Mesothelial cell of epicardium (in vitro differentiated cells): ENCODE measurements at places on chromosomes 13 and 19. TPM values are rescaled to one million over a fixed set of nuclear protein-coding genes. Genes with fewer than 3 reads are reported as not detected.

ZSWIM4 gene
- 21.5 to 23.6 TPM (median 22.7 TPM) in 3 replicates for total RNA-seq

LYPD3 gene
- 2.6 to 4.4 TPM (median 3.4 TPM) in 3 replicates for total RNA-seq

MISP gene
- total RNA-seq, result 1.4 to 2.2 TPM (median 1.5 TPM) in 3 replicates

CADM4 gene
- 45.8 to 48.3 TPM (median 47.1 TPM) in 3 replicates for total RNA-seq

CABP5 gene
- total RNA-seq, result not detected in 3 replicates

OPA3 gene
- 11.6 to 13.3 TPM (median 11.8 TPM) in 3 replicates for total RNA-seq

CPB2 gene
- not detected in 3 replicates for total RNA-seq

PSG7 gene
- total RNA-seq, result not detected in 3 replicates

ZNF524 gene
- total RNA-seq, result 5.3 to 7.4 TPM (median 5.7 TPM) in 3 replicates

C1QTNF9B gene
- total RNA-seq, result not detected in 3 replicates

CAMSAP3 gene
- total RNA-seq, result 26.1 to 28.2 TPM (median 26.5 TPM) in 3 replicates

MIA gene
- total RNA-seq, result 1.2 to 2.7 TPM (median 1.4 TPM) in 3 replicates

CEACAM20 gene
- not detected in 3 replicates for total RNA-seq

- no peak for DNase-seq
Observed at GRCh38 chr13:23509781-23510543, 60.2 kb upstream of the TNFRSF19 start.

DNA sequence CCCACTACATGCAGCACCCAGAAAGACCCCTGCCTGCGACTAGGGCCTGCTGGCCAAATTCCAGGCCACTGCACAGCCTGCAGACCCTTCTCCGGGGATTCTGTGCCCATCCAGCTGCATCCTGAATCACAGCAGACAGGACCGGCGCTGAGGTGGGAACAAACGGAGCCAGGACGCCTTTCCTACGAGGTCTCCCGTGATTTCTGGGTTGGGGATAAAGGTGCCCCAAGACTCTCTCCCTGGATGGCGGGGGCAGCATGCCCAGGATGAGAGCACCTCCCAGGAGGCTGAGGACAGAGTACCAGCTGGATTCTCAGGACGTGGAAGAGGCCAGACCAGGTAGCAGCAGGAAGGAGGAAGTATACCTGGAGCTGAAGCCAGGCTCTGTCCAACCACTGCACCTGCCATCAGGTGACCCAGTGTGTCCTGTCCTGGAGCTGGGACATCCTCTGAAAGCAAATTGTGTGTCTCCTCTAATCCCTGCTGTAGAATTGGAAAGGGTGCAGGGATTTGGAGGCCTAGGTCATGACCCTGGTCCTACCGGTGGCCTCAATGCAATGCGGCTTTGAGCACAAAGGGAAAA, 3.4 kb upstream of the FUT5 start:
- no peak for DNase-seq

GRCh38 chr13:74063533-74064100, 70.6 kb downstream of the KLF12 start:
- no peak for DNase-seq

DNA sequence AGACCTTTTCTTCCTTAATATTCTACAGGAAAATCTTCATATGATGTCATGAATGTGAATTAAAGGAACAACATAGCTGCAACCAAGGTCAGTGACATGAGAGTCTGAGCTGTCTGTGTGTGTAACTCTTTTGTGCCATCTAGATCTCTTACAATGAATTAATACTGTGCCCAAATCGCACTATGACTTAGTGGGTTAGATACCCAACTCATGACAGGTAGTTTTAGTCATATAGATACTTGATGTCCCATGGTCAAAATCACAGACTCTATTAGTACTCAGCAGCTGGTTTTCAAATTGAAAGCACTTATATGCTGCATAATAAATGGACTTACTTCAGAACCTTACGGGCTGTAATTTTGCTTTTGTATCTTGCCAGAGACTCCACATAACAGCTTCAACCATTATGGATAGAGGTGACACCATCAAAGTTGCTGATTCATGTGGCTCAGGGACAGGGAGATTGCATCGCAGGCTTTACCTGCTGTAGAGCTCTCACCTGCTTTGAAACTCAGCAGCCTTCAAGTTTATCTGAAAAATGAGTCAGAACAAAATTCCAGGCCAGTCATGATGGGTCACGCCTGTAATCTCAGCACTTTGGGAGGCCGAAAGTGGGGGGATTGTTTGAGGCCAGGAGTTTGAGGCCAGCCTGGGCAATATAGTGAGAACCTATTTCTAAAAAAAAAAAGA, 12.3 kb upstream of the ZNF283 start:
- DNase-seq, result no peak

- DNase-seq, result no peak
Observed at GRCh38 chr13:46951516-46951915, 54.7 kb upstream of the HTR2A start.

DNA sequence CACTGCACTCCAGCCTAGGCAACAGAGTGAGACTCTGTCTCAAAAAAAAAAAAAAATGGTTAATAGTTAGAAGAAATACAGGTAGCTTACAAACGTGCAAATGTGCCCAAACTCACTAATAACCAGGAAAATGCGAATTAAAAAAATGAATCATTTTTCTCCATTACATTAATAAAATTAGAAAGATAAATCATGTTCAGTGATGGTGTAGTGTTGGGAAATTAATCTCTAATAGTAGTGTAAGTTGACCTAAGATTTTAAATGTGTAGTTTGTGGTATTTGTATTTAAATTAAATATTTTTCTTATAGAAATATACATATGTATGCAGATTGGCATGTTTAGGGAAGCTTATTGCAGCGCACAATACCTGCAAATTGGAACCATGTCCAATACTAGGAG, 57.6 kb downstream of the PCCA start:
- no peak for DNase-seq

DNA sequence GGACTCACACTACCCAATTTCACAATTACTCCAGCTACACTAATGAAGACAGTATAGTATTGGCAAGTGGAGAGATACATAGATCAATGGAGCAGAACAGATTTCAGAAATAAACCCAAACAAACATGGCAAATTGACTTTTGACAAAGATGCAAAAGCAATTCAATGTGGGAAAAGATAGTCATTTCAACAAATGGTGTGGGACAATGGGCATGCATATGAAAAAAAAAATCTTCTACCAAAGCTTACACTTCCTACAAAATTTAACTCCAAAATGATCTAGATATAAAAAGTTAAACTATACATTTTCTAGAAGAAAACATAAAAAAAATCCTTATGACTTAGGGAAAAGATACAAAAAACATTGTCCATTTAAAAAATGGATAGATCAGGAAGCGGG, 2.7 kb upstream of the IGFL4 start:
- no peak for DNase-seq

DNA sequence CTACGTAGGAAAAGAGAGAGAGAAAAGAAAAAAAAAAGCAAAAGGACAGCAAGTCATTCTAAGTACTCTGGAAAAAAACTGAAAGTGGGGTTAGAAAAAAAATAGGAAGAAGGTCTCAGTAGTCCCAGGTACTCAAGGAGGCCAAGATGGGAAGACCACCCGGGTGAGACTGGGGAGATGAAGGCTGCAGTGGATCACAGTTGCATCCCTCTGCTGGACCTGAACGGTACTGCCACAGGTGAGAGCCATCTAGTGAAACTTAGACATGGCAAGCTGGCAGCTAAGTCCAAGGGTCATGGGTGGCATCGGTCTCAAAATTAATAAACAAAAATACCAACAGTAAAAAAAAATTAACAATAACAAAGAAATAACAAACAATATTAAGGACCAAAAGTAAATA, 41.0 kb upstream of the ZNF91 start:
- no peak for DNase-seq

DNA sequence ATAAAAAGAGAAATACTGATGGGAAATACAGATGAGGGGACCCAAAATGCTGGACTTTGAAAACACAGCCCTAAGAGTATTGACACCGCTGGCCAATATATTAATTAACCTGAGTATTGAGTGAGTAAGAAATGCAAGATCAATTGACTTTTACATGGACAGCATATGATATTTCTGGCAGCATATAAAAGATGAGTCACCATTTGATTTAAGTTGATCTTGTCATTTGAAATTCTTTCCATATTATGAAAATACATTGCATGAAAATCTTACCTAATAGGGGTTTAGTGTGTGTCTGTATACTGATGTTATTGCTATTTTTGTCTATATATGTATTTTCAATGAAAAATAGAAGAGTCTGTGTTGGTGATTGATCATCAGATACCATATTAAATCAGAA, 619.6 kb downstream of the KCTD12 start:
- DNase-seq, result no peak

- DNase-seq, result no peak
Observed at GRCh38 chr19:57512845-57513244, 13.1 kb downstream of the ZNF773 start.

DNA sequence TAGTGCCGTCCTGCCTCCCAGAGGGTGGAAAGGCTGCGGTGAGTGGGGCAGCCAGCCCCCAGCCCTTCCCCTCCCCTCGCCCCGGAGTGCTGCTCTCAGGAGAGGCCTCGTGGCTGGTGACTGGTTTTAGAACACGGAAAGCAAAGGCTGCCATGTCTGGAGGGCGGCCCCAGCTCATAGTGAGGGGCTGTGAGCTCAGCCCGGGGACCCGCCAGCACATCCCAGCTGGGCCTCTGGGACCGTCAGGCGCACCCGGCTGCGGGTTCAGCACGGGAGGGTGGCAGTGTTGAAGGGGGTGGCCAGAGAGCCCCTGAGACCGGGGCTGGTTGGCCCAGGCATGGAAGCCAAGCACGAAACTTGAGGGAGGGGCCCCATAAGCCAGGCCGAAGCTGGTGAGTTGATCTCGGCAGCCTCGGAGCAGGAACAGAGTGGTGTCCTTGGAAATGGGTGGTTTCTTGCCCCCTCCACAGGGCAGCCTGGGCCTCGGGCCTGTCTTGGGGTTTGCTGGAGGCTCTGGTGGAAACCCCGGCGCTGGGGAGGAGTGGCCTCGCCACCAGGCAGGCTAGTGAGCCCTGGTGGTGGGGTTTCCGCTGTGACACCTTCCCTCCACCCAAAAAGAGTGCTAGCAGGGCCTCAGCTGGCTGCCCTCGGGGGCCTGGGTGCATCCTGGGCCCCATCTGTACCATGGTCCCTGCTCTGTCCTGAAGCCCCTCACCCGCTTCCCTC, 157.7 kb downstream of the KDM4B start:
- no peak for DNase-seq

DNA sequence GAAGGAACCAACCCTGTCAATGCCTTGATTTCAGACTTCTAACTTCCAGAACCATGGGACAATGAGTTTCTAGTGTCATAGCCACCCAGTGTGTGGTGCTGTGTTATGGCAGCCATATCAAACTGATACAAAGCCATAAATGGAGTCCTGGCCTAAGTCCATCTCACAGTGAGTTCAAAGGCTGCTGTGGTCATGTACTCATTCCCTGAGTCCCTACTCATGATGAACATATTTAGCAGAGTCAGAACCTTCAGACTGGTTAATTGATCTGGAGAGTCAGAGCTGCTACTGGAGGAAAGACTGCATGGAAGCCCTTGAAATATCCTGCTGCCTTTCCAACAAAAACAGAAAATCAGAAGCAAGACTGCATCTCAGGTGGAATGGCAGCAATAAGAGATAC, 39.2 kb upstream of the CSNK1A1L start:
- no peak for DNase-seq

DNA sequence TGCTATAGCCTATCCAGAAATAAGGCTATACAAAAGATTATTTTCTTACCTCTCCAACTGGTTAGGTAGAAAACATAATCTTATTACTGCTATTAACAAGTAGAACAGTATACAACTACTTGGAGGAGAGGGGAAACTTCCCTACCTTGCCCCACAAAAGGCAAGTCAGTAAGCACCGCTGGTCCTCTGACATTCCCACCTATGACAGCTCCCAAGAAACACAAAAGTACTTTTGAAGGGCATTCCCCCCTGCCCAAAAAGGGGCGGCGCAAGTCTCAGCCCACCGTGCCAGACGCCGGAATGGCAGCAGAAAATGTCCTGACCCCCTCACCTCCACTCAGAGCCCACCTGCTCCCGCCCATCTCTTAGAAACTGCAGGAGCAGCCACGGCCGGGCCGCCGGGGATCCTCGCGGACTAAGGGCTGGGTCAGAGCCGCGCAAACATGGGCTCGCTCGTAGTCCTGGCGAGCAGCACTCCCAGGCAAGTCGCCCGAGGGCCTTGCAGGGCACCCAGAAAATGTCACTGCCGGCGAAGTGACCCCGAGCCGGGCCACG, 437 bp downstream of the SUCLA2 start:
- DNase-seq, result peak; percentile 53

GRCh38 chr19:45523642-45524256, 16.5 kb downstream of the VASP start:
- DNase-seq, result peak; percentile 82
